Activated naive CD4-positive, alpha-beta T cell treated with anti-CD3 and anti-CD28 coated beads for 36 hours (primary cell): ENCODE measurements at places on chromosomes 6 and 20. TPM values are rescaled to one million over a fixed set of nuclear protein-coding genes. Genes with fewer than 3 reads are reported as not detected.

- DNase-seq: no peak
Measured at GRCh38 chr20:43943725-43944124, 29.1 kb downstream of the TOX2 start.

DNA sequence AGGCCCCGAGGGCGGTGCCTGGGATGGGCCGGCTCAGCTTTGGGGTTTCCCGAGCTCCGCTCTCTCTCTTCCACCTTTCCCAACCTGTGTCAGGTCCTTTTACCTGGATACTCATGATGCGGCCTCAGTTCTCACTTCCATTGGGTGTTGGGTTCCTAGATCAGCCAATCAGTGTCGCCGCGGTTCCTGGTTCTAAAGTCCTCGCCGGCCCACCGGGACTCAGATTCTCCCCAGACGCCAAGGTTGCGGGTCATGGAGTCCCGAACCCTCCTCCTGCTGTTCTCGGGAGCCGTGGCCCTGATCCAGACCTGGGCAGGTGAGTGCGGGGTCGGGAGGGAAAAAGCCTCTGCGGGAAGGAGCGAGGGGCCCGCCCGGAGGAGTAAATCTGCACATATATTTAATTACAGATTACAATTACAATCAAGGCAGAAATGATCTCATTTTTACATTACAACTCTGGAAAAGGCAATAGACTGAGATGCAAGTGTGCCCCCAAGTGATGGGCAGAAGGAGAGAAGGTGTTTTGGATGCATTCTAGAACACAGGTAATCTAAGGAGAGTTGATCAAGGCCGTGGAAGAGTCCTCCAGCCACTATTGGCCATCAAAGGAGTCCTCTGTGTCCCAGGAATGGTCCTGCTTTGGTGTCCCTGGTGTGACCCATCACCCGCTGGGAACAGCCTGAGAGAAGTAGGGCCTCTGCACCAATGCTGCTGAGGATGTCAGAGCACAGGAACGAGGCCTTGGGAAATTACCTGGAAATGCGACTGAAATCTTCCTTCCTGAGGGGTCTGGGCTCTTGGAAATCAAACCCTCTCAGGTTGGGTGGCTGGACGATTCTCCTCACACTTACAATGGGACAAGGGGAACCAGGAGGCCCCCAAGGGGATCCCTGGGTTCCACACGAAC, 34.7 kb upstream of the MICB start:
- peak; percentile 96 for DNase-seq

GRCh38 chr6:161246725-161247124, 27.1 kb downstream of the AGPAT4 start:
- no peak for DNase-seq

GRCh38 chr6:145214570-145214969, 520.8 kb downstream of the EPM2A start:
- DNase-seq: no peak

GRCh38 chr20:62441987-62442539, 14.7 kb upstream of the RBBP8NL start:
- DNase-seq: no peak

DNA sequence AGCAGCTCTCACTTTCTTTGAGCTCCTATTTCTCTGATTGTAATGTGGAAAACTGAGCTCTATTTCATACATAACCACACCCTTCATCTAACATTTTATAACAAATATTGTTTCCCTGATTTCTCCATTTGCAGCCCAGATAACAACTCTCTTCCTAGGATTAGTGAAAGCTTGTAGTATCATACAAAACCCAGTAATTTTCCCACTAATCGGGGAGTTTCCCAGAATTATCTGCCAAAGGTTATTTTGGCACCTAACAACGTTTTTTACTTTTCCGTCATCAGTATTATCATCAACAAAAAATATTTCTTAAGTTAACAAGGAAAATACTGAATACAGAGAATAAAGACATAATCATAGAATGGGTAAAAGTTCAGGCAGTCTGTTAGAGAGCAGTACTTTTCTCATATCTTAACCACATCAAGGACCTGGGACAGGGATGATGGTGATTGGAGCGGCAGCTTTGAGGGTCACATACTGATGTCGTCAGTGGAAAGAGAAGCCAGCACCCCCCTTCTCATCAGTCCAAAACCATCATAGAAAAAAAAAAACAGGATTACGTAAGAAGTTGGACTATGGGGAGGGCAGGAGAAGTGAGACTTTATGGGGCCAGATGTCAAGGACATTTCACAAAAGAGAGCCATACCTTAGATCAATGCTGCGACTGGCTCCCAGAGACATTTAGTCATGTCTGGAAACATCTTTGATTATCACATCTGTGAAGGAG, 166.1 kb upstream of the TNFAIP3 start:
- no peak for DNase-seq

GRCh38 chr20:2640260-2640659, 12.2 kb upstream of the NOP56 start:
- DNase-seq: no peak

DNA sequence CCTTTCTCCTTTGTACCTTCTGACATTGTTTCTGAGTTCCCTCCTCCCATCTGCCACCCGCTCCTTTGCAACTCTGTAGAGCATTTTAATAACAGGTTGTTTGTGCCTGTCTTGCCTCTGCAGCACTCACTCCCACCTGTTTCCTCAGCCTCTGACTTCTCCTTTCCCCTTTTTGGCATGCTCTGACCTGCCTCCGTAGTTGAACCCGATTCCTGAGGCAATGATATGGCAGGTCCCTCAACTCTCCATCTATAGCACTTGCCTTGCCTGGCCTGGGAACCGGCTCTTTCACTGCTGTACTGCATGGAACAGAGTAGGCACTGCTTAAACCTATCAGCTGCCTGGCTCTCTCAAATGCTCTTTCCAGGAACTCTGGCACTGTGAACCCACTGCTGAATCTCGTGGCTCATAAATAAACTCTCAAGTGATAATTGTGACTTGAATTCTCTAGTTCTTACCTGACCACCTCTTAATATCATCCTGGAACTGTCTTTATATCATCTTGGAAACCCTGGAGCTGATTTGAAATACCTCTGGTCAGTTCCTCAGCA, 50.3 kb downstream of the UTRN start:
- DNase-seq: no peak

DNA sequence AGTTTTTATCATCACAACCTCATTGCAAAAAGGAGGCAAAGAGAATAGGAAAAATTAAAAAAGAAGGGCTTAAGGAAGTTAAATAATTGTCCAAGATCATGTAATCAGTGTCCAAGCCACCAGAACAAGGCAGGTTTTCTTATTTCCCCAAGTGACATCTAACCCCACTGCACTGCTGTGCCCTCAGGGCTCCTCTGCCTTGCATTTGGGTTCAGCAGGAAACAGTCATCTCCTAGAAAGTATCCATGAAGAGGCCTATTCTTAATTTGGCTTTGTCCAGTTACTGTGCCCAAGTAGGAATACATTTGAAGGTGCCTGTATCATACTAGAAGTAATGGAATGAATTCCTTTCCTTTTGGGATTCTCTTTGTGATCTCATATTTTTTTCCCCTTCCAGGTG, 10.5 kb downstream of the TMEM14A start:
- no peak for DNase-seq

DNA sequence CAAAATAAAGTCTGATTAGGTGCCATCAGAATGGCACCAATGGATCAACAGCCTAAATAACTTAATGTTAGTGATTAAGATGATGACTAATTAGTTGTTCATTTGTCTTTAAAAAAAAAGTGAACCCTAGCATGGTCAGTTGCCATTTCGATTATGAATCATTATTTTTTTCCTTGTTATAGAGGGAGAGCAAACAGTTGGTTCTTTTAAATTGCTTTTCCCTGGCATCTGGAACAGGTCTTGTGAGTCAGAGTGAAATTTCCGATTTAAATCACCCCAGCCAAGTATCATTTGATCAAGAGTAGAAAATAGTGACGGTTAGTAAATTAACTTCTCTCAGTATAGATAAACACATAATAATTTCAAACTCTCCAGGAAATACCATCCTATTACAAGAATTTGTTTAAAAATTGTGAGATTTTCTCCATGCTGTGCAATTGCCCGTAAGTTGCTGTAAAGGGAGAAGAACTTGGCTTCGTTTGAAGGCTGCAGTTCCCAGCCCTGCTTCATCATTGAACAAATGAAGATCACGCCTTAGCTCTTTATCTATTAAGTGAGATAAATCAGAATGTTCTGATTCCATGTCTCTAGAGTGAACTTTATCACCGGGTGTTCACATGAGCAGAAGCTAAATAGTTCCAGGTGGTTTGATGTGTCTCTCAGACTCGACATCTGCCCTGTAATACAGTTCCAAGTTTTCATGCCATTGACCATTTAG, 741.3 kb downstream of the DOK5 start:
- DNase-seq: no peak

- DNase-seq: no peak
Measured at GRCh38 chr6:74936886-74937285, 269.0 kb downstream of the COL12A1 start.

DNA sequence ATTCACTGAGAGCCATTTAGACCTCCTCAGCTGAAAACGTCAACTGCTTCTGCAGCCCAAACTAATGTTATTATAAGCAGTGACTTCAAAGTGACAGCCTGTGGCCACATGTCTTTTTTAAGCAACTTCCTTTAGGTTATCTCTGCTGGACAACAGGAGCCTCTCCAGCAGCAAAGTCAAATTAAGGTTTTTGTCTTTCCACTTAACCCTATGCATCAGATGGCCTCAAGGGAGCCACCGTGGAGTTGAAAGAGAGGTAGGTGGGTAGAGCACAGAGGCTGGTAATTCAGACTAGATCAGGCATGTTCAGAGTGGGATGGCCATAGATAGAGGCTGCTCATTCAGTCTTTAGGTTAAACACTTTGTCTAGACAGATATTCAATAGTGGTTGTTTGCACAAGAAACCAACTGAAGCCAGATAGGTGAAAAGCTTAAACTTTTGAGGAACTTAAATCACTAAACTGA, 300.6 kb upstream of the ECI2 start:
- DNase-seq: no peak

GRCh38 chr20:840858-841567, 7.5 kb downstream of the FAM110A start:
- DNase-seq: peak; percentile 43

DNA sequence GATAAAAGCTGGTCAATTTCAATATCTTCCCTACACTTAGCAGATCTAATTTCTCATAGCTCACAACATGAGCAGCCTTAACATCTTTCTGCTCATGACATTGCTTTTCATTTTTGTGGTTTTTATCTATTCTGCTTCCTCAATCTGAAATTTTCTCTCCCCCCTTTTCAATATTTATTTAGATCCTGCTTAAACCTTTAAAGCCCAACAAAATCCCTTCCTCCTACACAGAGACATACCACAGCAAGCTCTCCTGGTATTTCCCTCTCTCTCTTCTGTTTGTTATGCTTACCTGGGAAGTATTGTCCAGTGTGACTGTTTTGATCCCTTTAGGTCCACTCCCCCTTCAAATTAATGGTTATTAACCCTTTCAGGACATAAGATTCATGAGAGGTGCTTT, 582.5 kb downstream of the RFPL4B start:
- DNase-seq: no peak

- DNase-seq: no peak
Measured at GRCh38 chr6:15653581-15653980, 9.2 kb downstream of the DTNBP1 start.

- no peak for DNase-seq
Measured at GRCh38 chr6:11773013-11773412, 5.6 kb downstream of the ADTRP start.

- DNase-seq: no peak
Measured at GRCh38 chr6:15453622-15454021, 207.8 kb downstream of the JARID2 start.

GRCh38 chr6:131807321-131807643, 538 bp upstream of the ENPP1 start:
- DNase-seq: no peak

- DNase-seq: no peak
Measured at GRCh38 chr6:145224450-145224849, 510.9 kb downstream of the EPM2A start.

- DNase-seq: no peak
Measured at GRCh38 chr20:38067717-38068365, 34.3 kb downstream of the RPRD1B start.

DNA sequence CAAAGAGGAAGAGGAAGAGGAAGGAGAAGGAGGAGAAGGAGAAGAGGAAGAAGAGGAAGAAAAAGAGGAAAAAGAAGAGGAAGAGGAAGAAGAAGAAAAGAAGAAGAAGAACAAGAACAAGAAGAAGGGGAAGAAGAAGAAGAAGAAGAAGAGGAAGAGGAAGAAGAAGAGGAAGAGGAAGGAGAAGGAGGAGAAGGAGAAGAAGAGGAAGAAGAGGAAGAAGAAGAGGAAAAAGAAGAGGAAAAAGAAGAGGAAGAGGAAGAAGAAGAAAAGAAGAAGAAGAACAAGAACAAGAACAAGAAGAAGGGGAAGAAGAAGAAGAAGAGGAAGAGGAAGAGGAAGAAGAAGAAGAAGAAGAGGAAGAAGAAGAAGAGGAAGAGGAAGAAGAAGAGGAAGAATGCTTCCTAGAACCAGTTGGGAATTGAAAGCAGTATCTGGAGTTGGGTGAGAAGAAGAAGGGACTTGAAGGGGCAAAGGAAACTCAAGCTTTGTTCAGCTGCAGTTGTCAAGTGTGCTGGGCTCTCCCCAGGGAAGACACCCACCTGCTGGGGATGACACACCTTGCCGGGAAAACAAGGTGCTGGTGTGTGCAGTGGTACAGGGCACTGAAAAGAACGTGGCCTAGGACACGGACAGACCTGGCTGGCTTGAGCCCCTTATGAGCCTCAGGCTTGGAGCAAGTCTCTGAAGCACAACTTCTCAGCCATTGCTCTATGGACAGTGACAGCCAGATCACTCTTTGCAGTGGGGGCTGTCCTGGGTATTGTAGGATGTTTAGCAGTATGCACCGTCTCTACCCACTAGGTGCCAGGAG, 30.1 kb upstream of the ARFGEF2 start:
- DNase-seq: no peak

DNA sequence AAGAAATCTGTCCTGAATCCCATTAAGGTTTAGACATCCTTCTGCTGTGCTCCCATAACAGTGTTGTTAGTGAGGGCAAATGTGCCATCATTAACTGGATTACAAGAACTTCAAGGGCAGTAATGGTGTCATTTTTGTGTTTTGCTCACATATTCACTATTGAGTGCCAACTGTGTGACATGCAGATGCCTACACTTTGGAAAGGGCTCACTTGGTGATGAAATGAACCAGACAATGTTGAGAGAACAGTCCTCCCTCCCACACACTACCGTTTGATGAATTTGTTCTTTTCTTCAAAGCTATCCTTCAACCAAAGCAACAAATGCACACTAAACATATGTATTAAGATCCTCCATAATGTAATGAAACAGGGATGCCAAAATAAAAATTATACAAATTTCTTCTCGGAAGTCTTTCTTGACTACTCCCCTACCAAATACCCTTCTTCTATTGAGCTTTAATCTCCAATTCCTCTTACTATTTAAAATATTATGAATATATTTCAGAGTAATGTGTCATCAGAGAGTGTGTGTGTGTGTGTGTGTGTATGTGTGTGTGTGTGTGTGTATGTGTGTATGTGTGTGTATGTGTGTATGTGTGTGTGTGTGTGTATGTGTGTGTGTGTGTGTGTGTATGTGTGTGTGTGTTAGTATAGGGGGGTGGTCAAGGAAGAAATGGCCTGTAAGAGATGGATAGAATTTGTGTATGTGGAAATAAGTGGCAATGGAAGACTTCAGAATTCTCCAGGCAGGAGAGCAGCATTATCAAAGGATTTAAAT, 92.3 kb upstream of the ENPP5 start:
- no peak for DNase-seq

Gene MOG
- total RNA-seq: not detected

Gene PRR18
- not detected for total RNA-seq

Gene SLC32A1
- not detected for total RNA-seq

Gene DLL1
- 3.5 TPM for total RNA-seq

Gene TAAR6
- not detected for total RNA-seq

Gene DLK2
- total RNA-seq: 0.47 TPM

Gene ZNF831
- 6.0 TPM for total RNA-seq

Gene LY6G5B
- 6.4 TPM for total RNA-seq

Gene CDH26
- total RNA-seq: 1.8 TPM

Gene EYS
- not detected for total RNA-seq

Gene RAB44
- total RNA-seq: 0.05 TPM

Gene ADAM33
- total RNA-seq: not detected
